Renal pelvis (tissue), 12 donors: ENCODE measurements at places on chromosomes 4 and X.

GRCh38 chr4:108237693-108238092 lies 69.0 kb upstream of the LEF1 start:
- DNase-seq: no peak

GRCh38 chr4:147138171-147138570 lies 192.5 kb upstream of the TTC29 start:
- no peak for DNase-seq

DNA sequence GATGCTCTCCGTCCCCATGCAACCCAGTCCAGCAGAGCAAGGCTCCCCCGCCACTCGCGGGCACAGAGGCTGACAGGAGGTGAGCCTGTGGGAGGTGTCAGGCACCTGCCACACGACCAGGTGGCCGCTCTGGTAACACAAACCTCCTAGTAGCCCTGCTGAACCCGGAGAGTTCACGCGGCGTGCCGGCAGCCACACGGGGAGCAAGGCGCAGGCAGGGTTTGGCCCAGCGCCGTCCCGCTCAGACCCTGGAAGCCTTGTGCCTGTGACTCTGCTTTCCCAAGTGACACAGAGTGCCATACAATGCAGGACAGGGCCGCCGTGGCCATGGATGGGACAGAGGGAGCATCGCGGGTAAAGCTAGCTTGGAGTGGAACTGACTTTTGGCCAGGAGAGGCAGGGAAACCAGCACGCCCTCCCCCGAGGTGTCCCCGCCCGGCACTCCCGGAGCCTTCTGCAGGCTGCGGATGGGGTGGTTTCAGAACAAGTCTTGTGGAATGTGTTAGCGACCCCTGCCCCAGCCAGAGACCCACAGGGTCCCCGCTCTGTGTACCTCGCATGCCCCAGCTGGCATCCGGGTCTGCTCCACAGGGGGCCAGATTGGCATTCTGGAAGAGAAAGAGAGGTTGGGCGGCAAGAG lies 44.7 kb upstream of the AFAP1 start:
- DNase-seq: no peak

DNA sequence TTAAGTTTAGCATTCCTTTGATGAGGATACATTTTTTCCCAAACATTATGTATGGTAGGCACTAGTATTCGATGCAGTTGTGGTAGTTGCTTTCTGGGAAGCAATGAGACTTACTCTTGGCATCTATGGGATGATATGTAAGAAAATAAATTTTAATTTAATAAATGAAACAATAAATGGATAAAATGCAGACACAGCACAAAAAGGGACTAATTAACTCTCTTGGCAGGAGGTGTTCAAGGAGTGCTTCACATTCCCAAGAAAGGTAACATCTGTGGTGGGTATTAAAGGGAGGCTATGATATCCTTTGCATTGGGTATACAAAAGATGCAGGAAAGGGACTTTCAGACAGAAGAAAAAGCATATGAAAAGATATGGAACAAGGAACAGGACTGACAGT lies 111.0 kb downstream of the PGRMC2 start:
- no peak for DNase-seq

- DNase-seq: no peak
Observed at GRCh38 chrX:9102956-9103355, 69.0 kb upstream of the FAM9B start.

- DNase-seq: no peak
Observed at GRCh38 chrX:20205927-20206708, 60.6 kb downstream of the RPS6KA3 start.

DNA sequence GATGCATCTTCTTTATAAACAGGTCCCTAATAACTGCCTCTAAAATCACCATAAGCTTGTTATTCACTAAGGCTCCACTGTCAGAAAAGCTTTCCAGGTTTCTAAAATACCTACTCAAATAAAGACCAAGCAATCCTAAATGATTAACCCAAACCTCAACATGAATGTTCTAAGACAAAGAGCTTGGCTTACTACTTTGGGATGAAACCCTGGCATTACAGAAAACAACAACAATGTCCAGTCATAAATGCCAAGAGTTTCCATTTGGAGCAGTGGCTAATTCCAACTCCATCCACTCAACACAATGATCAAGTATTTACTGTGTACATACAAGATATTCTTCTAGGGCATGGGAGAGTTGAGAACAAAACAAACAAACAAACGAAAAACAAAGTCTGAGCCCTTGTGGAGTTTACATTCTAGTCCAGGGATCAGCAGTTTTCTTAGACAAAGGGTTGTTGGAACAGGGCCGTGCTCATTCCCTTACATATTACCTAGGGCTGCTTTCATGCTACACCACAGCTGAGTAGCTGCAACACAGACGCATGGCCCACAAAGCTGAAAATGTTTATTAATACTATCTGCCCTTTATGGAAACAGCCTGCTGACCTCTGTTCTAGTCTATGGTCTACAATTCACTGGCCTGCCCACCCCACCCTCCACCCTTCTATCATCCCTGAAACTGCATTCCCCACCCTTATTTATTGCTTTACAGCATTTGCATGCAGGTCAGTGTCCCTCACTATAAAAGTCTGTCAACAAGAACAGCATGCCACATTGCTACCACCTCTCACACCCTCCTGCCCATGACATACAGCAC lies 23.7 kb downstream of the ABCG2 start:
- DNase-seq: no peak

- no peak for DNase-seq
Observed at GRCh38 chrX:41952102-41952501, 28.7 kb upstream of the CASK start.

- no peak for DNase-seq
Observed at GRCh38 chr4:5276475-5277075, 225.3 kb downstream of the STK32B start.

- DNase-seq: no peak
Observed at GRCh38 chr4:3186609-3187008, 62.4 kb upstream of the MSANTD1 start.

- no peak for DNase-seq
Observed at GRCh38 chr4:139740121-139740520, 74.5 kb downstream of the MGST2 start.

DNA sequence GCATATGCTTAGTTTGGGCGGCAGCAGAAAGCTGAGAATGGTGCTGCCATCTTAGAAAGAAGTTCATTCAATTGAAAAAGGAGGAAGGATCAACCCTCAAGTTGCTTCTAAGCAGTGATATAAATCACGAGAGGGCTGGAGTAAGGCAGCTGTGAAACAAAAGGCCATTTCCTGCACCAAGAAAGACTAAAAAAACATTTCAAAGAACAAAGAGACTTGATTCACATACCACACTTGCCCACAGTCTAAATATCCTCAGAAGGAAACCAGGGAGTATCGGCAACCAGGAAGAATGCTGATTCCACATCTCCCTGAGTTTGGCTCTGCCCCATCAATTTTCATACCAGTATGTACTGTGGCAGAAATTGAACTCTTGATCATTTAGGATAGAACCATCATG lies 240.1 kb downstream of the OPHN1 start:
- DNase-seq: no peak

DNA sequence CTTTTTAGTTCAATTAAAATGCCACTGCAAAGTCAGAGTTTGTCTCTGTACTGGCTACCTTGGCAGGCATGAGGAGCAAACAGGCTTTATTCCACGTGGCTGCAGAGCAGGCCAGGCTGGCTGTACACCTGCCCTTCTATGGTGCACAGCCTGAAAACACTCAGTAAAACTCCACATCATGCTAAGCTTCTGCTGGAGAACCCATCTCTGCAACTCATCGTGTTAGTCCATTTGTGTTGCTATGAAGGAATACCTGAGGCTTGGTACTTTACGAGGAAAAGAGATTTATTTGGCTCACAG lies 214.4 kb downstream of the SCFD2 start:
- DNase-seq: no peak

GRCh38 chr4:158193171-158193749 lies 17.0 kb upstream of the TMEM144 start:
- no peak for DNase-seq

DNA sequence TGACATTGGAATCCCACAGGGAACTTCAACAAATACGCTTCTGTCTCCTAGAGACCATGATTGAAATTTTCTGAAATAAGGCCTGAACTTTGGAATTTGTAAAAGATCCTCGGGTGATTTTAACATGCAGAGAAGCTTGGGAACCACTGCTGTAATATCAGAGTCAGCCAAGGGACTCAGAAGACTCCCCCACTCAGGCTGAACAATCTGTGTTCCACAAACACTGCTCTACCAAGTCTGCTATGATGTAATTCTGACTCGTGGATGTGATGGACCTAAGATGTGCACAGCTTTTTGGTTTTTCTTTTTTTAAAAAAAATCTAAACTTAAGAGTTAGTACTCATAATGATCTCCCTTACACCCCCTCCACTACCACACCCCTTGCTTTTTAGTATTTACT lies 26.0 kb downstream of the LRP2BP start:
- no peak for DNase-seq

GRCh38 chr4:4225915-4226605 lies 669 bp downstream of the OTOP1 start:
- no peak for DNase-seq

DNA sequence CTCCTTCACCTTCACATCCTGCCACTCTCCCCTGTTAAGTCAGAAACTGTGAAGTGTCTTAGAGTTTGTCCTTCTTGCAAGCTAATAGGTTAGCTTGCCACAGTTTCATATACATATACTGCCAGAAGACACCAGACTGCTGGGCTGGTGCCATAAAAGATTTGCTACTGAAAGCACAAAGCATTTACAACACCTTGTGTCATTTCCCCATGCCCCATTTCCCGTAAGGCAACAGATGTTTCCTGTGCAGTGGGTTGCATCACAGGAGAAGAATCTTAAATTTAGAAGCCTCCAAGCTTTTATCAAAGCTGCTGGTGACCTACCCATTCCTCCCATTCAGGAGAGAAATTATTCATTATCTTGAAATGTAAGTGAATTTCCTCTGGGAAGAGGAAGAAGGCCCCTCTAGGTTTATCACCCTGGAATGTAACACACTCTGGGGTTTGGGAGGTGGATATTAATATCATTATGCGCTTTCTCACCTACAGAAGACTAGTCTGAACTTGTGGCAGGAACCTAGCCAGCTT lies 34.5 kb upstream of the RAB33B start:
- peak; percentile 27 for DNase-seq

GRCh38 chrX:43513085-43513484 lies 143.0 kb upstream of the MAOA start:
- no peak for DNase-seq

DNA sequence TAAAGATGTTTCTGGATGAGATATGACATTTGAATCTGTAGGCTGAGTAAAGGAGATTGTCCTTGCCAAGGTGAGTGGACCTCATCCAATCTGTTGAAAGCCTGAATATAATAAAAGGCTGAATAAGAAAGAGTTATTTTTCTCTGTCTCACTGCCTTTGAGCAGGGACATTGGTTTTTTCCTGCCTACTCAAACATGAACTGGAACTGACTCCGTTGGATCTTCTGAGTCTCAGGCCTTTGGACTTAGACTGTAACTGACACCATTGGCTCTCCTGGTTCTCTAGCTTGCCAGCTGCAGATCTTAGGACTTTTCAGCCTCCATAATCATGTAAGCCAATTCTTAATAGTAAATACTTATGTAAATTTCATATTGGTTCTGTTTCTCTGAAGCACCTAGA lies 43.5 kb downstream of the PPEF2 start:
- no peak for DNase-seq

- no peak for DNase-seq
Observed at GRCh38 chr4:86898562-86898961, 6.3 kb upstream of the C4orf36 start.

DNA sequence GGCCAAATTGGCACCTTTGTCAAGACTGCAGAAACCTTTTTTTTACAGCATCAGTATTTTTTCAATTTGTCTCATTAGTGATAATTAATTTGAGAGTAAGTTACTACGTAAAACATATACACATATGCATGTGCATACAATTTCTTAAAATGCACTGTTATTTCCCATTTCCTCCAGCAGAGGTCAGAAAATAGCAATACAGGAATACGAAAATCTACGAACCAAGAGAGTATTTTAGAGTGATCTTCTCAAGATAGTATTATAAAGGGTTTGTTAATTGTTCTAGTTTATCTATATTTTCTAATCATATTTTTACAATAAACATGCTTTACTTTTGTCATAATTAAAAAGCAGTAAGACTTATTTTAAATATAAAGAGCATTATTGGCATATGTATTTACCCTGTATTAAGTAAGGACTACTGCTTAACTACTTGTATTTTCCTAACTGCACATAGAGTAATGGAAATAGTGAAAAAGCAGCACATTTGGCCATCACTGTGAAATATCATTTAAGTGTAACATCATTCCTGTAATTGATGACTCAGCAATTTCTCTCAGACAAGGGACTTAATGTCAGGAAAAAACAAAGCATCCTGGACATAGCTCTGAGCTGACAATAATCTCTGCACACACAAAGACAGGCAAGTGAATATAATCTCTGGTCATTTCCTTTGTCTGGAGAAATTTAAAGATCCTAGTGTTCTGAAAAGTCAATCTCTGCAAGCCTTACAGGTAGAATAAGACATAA lies 45.6 kb downstream of the MAOB start:
- peak; percentile 19 for DNase-seq
